HTR-8/SVneo (cell line): ENCODE measurements at places on chromosomes 6 and 20.

DNA sequence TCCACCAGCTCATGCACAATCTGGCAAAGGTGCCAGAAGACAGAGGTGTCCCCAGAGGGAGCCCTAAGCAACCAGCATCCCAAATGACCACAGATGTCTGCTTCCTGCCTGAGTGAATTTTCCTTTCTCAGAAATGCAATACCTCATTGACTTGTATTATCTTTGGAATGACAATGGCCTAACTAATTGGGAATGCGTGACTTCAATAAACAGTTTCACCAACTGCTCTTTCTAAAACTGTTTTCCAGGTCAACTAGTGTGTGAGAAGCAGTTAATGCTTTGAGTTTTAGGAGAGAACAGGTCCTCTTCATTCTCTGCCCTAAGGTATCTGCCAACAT is 108.9 kb upstream of the SNX9 start:
- no peak for DNase-seq

DNA sequence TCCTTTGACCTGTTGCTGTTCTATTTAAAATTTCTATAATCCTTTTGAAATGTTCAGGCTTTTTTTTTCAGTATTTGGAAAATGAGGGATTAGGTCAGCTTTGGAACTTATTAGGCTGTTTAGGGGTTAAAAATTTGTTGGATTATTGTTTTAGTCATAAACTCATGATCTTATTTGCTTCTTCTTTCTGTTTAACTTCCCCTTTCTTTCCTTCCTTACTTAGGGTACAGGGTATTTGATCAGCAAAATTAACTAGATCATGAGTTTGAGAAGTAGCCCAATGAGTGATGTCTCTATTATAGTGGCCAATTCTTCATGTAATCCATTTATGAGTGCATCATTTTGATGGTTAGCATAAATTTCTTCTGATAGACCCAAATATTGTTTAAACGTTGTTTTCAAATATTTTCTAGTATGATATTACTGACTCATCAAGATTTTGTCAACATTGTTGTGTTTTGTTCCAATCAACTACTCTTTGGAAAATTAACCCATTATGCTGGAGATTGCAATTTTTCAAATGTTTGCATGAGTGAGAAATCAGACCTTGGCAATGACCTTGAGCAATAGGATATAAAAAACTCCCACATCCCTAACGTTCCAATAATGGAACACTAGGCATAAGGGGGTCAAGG is 94.4 kb downstream of the OTOR start:
- DNase-seq: no peak

DNA sequence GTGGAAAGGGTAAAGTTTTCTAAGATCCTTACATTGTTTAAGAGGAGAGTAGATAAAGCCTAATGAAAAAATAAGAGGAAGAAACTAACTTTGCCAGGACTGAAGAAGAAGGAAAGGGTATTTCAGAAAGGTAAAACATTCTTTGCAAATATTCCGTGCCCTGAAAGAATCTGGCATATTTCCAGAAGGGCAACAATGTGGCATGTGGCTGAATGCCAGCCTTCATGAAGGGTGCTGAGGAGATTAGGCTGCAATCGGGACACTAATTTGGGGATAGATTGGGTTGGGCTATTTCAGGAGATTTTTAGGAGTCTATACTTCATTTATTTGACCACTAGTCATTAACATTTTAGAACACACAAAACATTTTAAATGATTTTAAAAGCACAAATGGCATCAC is 16.2 kb upstream of the UFL1 start:
- DNase-seq: no peak

GRCh38 chr20:20743511-20744169 is 31.2 kb upstream of the RALGAPA2 start:
- DNase-seq: no peak

GRCh38 chr6:17596085-17596484 is 4.0 kb upstream of the FAM8A1 start:
- DNase-seq: no peak

- no peak for DNase-seq
Measured at GRCh38 chr6:137165375-137166246, 7.8 kb downstream of the IL22RA2 start.

DNA sequence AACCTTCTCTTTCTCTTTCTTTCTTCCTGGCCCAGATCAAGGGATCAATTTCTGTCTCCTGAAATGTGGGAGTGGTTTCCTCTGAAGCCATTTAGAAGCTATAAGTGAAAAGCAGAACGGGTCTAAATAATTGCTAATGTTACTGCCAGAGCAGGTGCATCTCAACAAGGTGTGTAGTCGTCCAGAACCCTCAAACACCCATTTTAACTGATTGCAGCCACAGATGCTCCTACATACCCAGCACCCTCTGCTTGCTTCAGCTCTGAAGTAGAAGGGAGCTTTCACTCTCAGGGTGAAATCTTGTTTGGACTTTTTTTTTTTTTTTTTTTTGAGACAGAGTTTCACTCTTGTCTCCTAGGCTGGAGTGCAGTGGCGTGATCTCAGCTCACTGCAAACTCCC is 592.1 kb upstream of the ARID1B start:
- no peak for DNase-seq

DNA sequence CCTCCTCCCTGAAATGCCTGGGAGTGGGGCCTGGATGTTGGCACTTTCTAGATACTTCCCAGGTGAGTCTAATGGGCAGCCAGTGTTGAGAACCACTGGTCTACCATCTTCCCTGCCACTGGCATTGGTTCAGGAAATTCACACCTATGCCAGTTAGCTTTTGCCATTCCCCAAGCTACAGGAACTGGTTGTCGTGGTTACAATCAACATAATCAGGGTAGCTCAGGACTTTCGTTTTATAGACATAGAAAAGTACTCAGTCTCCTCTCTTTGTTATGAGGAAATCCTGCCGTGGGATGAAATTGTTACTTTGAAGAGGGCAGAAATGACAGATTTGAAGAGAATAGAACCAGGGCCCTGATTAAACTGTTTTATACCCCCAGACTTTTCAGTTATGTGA is 127.9 kb upstream of the FOXO3 start:
- no peak for DNase-seq

GRCh38 chr6:26514984-26515383 is 14.9 kb downstream of the BTN1A1 start:
- no peak for DNase-seq

- DNase-seq: no peak
Measured at GRCh38 chr20:64106981-64107735, at the start of gene NPBWR2. Gene NPBWR2, minus strand, starts transcription at chr20:64107565. Its CDS starts 734 bp downstream, at chr20:64106831.

DNA sequence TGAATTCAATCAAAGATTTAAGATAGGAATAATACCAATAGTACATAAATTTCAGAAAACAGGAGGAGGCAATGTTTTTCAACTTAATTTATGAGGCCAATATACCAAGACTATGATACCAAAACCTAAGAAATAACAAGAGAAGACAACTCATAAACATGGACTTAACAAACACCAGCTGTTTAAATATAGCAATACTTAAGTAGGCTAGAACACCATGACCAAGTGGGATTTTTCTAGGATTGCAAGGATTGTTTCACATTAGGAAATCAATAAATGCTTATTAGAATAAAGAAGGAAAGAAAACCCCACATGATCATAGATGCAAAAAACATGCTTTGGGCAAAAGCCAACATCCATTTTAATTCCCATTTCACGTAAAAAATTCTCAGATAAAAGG is 355.1 kb downstream of the EPM2A start:
- DNase-seq: no peak

GRCh38 chr6:35703554-35703953 is 14.8 kb upstream of the FKBP5 start:
- no peak for DNase-seq

- no peak for DNase-seq
Measured at GRCh38 chr6:43984442-43985321, 142.6 kb downstream of the MRPL14 start.

DNA sequence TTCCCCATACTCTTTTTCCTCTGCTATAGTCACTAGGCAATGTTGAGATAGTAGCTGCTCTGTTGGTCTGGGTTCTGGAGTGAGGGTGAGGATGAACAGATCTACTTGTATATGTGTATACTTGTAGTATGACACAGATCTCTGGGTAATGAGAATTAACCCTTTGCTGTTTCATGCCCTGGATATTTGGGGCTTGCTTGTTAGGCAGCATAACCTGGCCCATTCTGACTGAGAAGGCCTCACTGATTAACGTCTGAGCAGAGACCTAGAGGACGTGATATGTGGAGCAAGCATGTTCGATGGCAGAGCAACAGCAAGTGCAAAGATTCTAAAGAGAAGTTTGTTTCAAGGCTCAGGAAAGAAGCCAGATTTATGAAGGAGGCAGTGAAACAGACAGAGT is 94.4 kb downstream of the TRMT6 start:
- DNase-seq: no peak

DNA sequence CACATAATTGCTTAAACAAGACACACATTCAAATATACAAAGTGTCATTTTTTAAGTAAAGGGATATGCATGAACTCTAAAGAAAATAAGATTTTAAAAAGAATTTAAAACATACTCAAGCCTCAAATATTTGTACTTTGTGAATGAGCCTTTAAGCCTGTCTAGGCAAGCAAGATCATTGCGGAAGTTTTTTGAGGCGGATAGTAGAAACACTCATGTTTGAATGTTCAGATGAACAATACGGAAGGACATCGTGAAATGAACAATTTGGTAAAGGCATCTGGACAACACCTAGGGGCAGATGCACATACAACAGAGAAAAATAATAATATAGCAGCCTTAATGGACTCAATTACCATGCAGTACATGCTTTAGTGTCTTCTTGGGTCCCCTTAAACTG is 928.9 kb downstream of the TFAP2A start:
- DNase-seq: no peak

DNA sequence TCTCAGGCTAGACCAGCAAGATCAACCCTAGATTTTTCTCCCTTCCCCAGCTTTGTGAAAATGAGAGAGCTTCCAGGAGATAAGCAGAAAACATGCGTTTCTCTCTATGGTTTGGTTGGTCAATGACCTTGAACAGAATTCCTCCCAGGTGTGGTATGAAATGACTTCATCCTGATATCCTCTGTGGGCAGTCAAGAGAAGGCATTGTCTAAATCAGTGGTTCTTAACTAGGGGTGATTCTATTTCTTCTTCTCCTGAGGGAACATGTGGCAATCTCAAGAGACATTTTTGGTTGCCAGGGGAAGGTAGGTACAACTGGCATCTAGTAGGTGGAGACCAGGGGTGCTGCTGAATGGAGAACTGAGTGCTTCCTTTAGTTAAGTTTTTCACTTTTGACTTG is 12.4 kb downstream of the IFT52 start:
- DNase-seq: no peak

- no peak for DNase-seq
Measured at GRCh38 chr6:81693266-81693665, 59.2 kb downstream of the TENT5A start.

GRCh38 chr20:37231947-37232630 is 29.5 kb downstream of the GHRH start:
- no peak for DNase-seq

DNA sequence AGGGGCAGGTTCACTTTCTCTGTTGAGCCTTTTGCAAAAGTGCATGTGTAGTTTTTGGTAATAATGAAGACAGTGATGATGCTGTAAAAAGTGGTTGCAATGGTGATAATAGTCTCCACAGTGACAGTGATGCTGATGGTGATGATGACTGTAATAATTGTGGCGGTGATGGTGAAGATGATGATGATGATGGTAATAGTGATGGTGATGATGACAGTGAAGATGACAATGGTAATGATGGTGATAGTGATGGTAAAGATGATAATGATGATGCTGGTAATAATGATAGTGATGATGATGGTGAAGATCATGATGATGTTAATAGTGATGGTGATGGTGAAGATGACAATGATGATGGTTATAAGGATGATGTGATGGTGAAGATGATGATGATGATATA is 67.7 kb upstream of the LRFN2 start:
- no peak for DNase-seq

GRCh38 chr6:11155589-11155988 is 44.1 kb upstream of the ERVFRD-1 start:
- DNase-seq: no peak

GRCh38 chr6:21511891-21512550 is 81.5 kb upstream of the SOX4 start:
- no peak for DNase-seq

- DNase-seq: no peak
Measured at GRCh38 chr6:108585359-108585758, 24.6 kb downstream of the FOXO3 start.

GRCh38 chr6:85186546-85187175 is 263.2 kb upstream of the NT5E start:
- no peak for DNase-seq

DNA sequence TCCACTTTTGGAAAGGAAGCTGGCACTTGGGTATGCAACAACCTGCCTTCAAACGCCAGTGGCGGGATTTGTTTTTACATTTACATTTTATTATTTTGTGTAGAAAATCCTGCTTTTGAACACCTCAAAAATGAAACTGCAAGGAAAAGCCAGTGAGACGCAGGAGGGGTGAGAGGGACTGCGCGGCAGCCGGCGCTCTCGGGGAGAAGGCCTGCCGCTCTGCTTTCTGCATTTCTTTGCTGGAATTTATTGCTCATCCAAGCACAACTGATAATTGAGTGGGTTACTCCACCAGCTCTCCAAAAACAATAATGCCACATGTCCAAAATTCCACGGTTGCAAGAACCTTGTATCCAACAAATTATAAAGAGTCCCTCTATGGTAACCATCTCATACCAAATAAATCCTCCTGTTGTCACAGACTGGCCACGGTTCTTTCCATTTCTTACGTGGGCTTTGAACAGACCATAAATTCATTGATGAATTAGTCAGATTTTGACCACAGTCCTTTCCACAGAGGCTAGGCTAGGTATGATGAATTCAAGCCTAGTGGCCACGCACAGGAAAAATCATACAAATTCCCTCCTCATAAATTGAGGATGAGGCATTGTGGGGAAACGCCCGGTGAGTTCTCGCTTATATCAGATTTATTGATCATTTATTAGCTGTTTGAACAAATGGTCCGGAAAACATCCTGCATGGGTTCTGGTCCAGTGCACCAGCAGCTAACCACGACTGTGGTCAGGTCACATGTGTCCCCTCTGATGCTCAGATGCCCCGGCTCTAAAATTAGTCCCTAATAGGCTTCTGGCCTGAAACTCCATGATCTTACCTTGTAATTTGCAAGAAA is 31.6 kb upstream of the FOXC1 start:
- no peak for DNase-seq

DNA sequence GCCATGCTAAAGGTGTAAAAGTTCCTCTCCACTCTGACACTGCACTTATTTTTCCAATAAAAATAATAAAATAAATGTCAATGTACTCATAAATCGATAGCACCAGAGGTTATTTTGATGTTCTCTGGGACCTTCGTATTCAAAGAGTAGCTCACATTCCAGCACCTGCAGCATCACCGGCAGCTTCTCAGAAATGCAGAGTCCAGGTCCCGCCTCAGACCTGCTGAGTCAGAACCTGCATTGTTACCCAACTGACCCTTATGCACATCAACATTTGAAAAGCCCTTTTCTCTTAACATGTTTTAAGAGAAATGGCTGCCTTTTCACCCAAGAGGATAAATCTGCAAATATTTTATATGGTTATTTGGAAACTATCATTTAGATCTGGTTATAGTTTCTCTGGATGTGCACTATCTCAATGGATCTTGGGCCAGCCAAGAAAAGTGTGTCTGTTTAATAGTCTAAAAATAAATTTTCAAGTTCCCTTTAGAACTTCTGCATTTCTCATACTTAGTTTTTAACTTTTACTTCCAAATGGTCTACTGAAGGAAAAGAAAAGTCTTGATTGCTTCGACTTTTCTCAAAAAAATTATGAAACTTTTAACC is 216.2 kb upstream of the PRDM1 start:
- DNase-seq: no peak

GRCh38 chr6:28211840-28212509 is 13.1 kb upstream of the ZSCAN9 start:
- DNase-seq: no peak
